ENCODE measurements at places on chromosomes 3 and 15. TPM values are rescaled to one million over a fixed set of nuclear protein-coding genes. Genes with fewer than 3 reads are reported as not detected.

Gene GTF2A2
- 175 TPM for total RNA-seq

Gene TMEM108
- not detected for total RNA-seq

Gene MEIS2
- 11.5 TPM for total RNA-seq

Gene TRIM71
- 0.17 TPM for total RNA-seq

Gene AHSG
- total RNA-seq: 1.6 TPM

Gene SCAANT1
- not detected for total RNA-seq

Gene MNS1
- 1.9 TPM for total RNA-seq

- no peak for DNase-seq
Observed at GRCh38 chr3:99418709-99419108, 219.7 kb upstream of the COL8A1 start.

DNA sequence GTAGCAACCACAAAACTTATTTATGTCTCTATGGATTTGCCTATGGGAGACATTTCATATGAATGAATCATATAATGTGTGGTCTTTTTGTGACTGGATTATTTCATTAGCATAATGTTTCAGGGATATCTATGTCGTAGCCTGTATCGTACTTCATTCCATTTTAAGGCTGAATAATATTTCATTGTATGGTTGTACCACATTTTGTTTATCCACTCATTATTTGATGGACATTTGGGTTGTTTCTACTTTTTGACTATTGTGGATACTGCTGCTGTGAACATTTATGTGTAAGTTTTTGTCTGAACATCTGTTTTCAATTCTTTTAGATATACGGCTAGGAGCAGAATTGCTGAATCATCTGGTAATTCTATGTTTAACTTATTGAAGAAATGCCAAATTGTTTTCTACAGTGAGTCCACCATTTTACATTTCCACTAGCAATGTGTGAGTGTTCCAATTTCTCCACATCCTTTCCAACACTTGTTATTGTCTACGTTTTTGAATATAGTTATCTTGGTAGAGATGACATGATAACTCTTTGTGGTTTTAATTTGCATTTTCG lies 134.4 kb upstream of the DAZL start:
- no peak for DNase-seq

- DNase-seq: no peak
Observed at GRCh38 chr15:90020936-90021507, 19.9 kb downstream of the ZNF710 start.

All from HCT116 (cell line).